Activated CD4-positive, CD25-positive, alpha-beta regulatory T cell treated with anti-CD3 and anti-CD28 coated beads, Interleukin-2, amount 50 U/mL, for 16 hours (primary cell): ENCODE measurements at places on chromosomes 7 and 10.

DNA sequence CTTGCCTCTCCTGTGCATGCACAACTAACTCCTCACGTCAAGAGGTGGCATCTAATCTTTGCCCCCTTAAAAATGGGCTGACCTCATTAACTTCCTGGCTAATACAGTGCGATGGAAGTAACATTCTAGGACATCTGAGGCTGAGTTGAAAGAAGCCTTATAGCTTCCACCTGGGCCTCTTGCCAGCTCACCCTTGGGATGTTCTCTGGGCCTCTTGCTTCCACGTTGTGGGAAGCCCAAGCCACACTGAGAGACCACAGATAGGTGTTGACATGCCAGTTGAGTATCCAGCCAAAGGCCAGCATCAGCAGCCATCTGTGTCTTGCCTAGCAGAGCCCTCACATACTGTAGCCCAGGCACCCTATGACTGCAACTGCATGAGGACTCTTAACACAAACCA is 60.8 kb upstream of the GDF10 start:
- DNase-seq: no peak

DNA sequence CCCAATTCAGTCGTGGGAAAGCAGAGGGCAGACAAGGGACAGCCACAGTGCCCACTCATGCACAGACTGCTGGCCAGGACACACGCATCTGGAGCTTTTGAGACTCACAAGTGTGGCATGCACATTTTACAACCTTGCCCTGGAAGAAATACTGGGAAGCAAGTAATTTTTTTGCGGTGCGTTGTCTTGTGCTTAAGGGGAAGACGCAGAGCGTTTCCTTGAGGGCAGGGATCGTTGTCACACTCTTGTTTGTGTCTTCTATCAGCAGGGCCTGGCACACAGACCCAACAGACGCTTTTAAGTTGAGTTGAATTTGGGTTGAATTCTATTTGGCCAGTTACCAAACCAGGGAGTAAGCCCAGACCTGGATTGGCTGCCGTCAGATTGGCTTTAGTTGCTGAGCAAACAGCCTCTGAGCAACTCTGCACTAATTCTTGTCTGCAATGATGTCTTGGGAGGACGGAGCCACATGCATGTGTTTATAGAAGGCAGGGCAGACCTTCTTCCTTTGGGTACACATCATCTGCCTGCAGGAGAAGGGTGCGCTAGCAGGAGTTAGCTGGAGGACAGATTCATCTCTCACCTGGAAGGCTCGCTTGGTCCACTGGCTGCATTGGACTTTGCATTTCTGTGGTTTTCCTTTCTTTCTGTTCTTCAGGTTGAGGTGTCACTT is 38.4 kb downstream of the IL2RA start:
- no peak for DNase-seq

- DNase-seq: no peak
These were observed 66.4 kb downstream of the HK1 start for GRCh38 chr10:69344591-69345252.

DNA sequence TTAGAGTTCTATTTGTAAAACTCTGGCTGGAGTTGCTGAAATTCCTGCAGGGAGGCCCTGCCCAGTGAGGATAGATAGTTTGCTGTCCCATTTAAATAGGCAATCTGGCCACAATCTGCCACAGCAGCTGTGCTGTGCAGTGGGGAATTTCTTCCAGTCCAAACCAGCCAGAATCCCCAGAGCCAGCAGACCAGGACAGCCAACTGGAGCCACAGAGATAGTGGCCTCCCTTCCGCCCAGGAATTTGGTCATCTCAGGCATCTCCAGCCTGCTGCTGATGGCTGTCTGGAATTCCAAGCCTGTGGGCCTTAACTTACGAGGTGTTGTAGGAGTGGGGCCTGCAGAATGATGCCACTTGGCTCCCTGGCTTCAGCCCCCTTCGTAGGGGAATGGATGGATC is 643.4 kb downstream of the DNAJB9 start:
- DNase-seq: no peak

- no peak for DNase-seq
These were observed 2.1 kb downstream of the ENTPD7 start for GRCh38 chr10:99661377-99661763.

GRCh38 chr10:6244510-6244909 is 41.8 kb downstream of the PFKFB3 start:
- no peak for DNase-seq

- no peak for DNase-seq
These were observed 24.1 kb downstream of the WDR86 start for GRCh38 chr7:151385626-151386300.

- DNase-seq: no peak
These were observed 54.7 kb downstream of the MINPP1 start for GRCh38 chr10:87559392-87559791.

GRCh38 chr10:11795101-11795920 is 27.8 kb upstream of the PROSER2 start:
- DNase-seq: no peak

DNA sequence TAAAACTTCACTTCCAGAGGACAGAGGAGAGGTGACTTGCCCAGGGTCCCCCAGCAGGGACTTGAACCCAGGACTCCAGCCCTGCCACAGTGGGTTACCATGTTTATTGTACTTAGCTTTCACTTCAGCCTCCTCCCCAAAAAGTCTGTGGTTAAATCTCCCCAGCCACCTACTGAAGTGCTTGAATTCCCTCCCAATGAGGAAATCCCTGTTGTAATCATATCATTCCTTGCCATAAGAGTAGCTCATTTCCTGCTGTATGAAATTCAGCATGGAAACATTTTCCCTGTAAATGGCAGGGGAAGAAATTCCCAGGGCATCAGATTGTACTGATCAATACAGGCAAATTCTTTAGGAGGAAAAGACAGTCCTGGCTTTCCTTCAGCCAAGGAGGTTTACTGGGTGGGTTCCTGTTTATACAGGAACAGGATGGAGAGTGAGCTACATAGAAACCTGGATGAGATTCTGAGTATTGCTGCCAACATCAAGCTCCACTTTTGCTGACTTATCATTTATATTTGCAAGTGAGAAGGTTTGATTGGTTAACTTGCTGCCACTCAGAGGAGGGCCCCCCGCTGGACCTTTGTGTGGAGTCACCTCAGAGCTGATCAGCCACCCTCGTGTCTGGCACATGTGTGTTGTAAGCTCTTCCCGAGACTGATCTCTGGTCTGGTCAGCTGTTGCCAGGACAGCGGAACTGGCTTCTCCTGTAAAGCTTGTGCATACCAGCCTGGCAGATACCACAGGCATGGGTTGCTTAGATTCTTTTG is 16.4 kb upstream of the PDZD8 start:
- DNase-seq: no peak

DNA sequence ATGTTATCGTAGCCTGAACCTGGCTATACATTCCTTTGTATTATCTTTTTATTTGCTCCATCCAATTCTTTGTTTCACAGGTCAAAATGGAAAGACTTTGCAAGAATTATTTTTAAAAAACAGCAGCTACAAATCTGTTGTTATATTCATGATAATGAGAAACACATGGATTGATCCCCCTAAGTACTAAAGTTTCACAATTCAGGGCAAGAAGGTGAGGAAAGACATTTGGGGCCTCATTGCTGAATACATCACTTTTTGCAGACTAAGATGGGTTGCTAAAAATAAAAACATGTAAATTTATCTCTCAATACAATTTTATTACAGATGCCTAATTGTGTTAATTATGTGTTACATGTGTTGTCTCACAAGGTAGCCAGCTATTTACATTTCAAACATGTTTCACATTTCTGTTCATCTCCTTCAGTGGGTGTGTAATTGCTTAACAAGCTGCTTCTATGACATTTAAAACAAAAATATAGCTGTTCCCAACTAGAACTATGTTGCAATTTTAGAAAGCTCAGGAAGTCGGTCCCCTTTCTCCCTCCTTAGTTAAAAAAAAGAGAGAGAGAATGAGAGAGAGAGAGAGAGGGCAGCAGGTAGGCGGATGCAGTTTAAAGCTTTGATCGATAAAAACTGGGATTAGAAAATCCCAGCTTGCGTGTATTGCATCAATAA is 606.3 kb upstream of the FZD8 start:
- DNase-seq: no peak

- DNase-seq: no peak
These were observed 17.0 kb upstream of the NUP42 start for GRCh38 chr7:23164846-23165245.

GRCh38 chr7:147311336-147311735 is 1194.7 kb downstream of the CNTNAP2 start:
- no peak for DNase-seq

DNA sequence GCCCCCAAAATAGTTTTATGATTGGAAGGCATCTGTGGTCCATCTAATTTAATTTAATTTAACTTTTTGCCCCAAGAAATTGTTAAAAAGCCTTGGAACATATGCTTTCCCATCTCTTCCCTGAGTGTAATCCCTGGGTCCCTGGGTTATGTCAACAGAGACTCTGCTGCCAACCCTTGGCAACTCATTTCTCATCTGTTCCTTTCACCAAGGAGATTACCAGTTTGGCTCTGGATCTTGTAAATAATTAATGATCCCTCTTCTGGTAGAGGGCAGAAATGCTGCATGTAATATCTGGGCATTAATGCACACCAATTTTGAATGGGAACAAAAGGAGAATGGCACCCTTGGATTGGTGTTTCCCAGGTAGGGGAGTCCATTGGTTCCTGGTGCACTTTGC is 514.2 kb downstream of the CCSER2 start:
- DNase-seq: no peak

GRCh38 chr7:18771834-18772566 is 276.5 kb downstream of the HDAC9 start:
- no peak for DNase-seq

- DNase-seq: no peak
These were observed 61.7 kb upstream of the TES start for GRCh38 chr7:116148626-116149025.
